T-helper 2 cell treated with Interferon-gamma antibody and Interleukin-4, amounts not matched to agents 5 μg/mL and 100 μg/mL, for 36 hours (primary cell): ENCODE measurements at places on chromosomes 5 and 9.

- DNase-seq, result no peak
Observed at GRCh38 chr9:114061292-114061691, 16.8 kb downstream of the AMBP start.

DNA sequence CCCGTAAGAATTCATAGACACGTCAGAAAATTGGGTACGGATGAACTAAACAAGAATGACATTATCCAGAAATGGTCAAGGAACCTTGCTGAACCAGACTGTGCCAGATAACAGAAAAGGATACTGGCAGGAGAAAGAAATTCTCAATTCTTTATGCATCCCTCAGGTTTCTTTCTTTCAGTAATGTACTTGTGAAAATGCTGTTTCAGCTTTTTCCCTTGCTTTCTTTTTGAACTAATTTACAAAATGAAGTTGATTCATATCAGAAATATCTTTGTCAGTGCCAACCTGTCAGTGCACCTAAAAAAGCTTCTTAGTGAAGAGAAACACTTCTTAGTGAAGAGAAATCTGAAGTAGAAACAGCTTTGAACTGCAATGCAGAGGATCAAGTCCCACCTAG, 643.6 kb upstream of the RORB start:
- no peak for DNase-seq

DNA sequence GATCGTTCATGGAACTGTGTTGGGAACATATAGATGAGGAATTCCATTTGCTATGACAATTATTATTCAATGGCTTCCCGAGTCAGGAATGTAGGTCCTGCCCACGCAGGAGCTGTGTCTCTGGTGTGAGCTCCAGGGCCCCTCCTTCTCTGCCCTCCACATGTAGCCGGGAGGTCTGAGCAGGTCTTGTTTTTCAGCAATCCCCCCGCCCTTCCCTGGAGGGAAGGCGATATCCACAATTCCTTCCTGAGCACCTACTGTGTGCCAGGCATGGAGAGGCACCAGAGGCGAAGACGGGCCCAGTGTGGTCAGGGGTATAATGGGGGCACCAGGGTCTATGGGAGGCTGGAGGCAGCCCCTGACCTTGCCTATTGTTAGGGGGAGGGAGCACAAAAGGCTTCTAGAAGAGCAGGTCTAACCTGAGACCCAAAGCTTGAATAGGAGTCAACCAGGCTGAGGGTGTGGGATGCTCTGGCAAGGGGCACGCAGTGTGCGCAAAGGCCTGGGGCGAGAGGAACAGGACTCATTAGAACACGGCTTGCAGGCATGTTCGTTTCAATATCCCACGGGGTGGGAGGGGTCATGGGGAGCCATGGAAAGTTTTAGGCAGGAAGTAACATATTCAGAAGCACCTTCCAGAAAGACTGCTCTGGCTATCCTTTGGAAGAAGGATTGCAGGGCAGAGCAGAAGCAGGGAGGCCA, 154.9 kb downstream of the C9orf50 start:
- no peak for DNase-seq

GRCh38 chr9:132769906-132770769, 99.9 kb downstream of the GTF3C4 start:
- DNase-seq, result peak; percentile 61

DNA sequence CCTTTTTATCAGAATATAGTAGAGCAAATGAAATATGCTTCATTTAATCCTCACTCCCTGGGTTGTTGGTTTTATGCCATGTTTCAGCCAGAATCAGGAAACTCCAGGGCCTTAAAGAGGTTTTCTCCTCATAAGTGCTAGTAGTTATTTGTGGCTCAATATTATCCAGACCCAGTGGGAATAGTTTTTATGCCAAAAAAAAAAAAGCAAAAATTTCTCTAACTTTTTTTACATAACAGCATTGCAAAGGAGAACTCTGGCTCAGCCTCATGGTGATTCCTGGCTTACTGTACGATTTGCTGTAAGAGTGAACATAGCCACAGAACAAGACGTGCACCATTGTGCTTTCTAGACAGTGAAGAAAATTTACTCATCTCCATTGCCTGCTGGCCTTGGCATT, 232.5 kb downstream of the PJA2 start:
- no peak for DNase-seq

GRCh38 chr5:125267636-125268248, 521.3 kb upstream of the ZNF608 start:
- no peak for DNase-seq

DNA sequence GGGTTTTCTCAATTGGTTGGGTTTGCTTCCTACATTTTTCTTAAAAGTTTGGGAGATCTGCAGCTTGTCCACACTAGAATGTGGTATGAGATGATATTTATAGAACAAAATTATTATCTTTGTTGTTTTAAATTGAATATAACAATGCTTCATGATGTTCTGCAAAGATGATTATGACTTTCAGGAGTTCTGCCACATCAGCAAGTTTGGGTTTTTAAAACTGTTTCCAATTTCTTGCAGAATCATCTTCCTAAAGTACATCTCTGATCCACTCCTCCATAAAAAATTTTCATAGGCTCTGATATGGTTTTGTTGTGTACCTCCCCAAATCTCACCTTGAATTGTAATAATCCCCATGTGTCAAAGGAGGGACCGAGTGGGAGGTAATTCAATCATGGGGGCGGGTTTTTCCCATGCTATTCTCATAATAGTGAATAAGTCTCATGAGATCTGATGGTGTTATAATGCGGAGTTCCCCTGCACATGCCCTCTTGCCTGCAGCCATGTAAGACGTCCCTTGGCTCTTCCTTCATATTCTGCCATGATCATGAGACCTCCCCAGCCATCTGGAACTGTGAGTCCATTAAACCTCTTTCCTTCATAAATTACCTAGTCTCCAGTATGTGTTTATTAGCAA, 119.1 kb upstream of the PTGER4 start:
- DNase-seq, result no peak

GRCh38 chr5:124087752-124088151, 575.8 kb downstream of the CSNK1G3 start:
- no peak for DNase-seq

GRCh38 chr9:127923046-127923445, 6.2 kb upstream of the ST6GALNAC4 start:
- DNase-seq, result no peak

- DNase-seq, result no peak
Observed at GRCh38 chr5:1045960-1046560, 37.5 kb downstream of the NKD2 start.

GRCh38 chr5:139133282-139133681, 64.9 kb downstream of the SIL1 start:
- DNase-seq, result no peak

DNA sequence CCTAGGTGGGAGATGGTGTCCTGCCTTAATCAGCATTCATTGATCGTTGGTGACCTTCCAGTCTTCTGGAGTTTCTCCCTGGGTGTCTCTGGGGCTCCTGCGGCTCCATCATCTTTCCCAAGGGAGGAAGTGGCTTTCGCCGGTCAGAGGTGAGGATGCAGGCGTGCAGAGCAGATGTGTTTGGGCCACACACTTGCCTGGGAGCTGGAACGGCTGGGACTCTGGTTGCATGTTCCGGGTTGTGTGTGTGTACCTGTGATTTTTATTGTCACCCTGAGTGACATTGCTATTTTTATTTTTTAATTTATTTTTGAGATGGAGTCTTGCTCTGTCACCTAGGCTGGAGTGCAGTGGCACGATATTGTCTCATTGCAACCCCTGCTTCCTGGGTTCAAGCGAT, 9.6 kb downstream of the HMCN2 start:
- DNase-seq, result no peak

- DNase-seq, result no peak
Observed at GRCh38 chr5:57937501-57938173, 455.0 kb upstream of the ACTBL2 start.

GRCh38 chr5:143592648-143593047, 189.2 kb upstream of the NR3C1 start:
- no peak for DNase-seq

- no peak for DNase-seq
Observed at GRCh38 chr5:119583684-119584083, 45.7 kb upstream of the FAM170A start.

DNA sequence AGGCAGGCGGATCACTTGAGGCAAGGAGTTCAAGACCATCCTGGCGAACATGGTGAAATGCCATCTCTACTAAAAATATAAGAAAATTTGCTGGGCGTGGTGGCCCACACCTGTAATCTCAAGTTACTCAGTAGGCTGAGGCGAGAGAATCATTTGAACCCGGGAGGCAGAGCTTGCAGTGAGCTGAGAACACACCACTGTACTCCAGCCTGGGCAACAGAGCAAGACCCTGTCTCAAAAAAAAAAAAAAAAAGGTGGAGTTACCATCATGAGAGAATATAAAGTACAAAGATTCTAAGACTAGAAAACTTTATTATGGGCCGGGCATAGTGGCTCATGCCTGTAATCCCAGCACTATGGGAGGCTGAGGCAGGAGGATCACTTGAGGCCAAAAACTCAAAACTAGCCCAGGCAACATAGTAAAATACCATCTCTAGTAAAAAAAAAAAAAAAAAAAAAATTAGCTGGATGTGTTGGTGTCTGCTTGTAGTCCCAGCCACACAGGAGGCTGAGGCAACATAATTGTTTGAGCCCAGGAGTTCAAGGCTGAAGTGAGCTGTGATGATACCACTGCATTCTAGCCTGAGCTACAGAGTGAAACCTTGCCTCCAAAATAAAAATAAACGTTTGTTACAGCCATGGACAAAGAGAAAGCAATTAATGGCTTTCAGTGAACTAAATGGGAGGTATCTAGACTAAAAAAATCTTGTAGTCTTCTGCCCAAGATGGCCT, 12.9 kb downstream of the ANXA2R start:
- no peak for DNase-seq

DNA sequence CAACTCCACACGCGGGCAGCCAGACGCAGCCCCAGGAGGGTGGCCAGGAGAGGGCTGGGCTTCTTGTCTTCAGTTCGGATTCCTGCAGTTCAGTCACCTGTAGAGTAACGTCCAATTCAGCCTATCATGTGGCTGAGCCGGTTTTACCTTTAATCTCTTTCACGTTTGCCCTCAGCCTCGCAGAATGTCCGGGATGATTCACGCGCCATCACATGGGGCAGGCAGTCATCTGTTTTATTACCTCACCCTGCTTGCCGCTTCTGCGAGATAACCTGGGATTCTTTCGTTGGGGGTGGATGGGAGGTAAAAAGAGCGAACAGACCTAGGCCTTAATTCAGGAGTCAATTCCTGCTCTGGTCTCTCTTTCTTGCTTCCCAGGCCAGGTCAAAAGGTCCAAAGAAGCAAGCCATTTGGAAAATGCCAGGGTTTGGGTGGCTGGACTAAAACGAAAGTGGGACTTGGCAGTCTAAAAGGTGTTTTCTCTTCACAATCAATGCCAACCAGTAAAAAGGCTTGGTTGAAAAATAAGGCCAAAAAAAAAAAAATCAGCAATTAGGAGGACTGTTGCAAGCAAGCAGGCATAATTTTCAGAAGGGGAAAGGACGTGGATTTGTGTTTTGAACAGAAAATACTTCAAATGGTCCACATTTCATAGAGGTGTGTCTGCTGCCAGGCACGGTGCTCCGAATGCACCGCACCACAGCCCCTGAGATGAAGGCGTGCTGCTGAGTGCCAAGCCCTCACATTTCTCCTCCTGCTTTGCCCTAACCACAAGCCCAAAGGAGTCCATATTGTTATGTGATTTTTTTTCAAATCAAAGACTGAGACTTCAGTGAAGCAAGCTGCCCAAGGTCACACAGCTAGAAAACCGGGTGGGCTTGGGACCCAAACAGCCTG, 2.8 kb upstream of the WWC1 start:
- DNase-seq, result no peak

DNA sequence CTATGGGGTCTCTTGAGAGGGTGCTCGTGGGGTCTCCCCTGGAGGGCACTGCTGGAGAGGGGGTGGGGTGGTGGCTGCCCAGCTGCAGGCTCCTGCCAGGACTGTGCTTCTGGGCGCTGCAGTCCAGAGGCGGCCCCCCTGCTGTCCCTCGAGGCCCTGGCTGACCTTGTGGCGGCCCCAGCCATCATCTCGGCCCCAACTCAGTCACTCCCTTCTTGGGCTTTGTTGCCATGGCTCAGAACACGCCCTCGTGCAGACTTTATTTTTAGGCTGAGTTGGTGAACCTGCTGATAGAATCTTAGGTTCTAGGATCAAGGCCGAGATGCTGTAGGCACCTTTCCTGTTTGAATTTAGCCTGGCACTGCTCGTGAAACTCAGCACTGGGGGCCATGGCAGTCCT, 22.8 kb downstream of the FBXW5 start:
- no peak for DNase-seq

DNA sequence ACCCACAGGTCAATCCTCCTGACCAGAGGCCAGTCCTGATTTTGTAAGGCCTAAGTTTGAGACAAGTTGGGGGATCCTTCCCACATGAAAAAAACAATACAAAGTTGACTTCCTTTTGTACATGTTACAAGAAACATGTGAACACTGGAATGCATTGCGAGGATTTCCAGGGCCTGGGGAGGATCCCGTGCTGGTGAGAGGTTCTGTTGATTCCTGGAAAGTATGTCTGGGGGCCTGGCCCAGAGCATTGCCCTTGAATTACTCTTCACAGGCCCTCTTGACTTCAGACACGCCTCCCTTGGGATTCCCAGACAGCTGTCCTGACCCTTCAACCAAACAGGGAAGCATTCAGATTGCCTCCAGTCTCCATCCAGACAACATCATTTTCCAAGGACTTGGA, 234.2 kb upstream of the IRX2 start:
- DNase-seq, result no peak

DNA sequence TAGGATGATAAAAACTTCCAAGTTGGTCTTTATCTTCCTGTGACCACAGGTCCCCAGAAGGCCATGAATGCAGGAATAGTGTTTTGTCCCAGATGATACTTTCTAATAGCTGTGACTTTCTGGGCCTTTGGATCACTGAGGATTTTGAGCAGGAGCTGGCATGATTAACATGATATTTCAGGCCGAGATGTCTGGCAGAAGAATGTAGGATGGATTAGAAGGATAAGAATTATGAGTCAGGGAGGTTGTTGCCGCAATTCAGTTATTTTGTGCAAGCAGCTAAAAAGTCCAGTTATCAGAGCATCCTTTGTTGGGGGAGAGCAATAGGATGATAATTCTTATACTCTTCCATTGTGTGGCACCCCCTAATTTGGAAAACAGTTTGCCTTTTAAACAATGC, 189.7 kb downstream of the PSAT1 start:
- no peak for DNase-seq

GRCh38 chr9:131420980-131421624, 27.2 kb downstream of the PRRC2B start:
- no peak for DNase-seq

DNA sequence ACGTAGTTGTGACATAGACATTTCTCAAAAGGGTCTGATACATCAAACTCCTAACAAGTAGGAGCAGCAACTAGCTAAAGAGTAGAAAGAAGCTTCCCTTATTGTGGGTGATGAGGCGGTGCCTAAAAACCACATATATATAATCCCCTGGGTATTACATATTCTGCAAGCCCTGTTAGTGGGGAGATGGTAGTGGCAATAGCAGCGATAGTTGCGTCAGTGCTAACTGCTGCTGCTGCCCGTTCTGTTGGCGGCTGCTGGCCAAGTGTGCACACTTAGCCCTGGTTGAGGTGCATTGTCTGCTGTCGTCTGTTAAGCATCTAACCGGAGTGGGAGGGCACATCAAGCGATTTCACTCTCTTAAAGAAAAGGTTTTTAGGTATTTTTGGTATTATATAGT, 35.8 kb downstream of the VLDLR start:
- no peak for DNase-seq

- no peak for DNase-seq
Observed at GRCh38 chr5:122874179-122874875, 28.9 kb downstream of the SNX24 start.
